Natural killer cell (primary cell): ENCODE measurements at places on chromosomes 2 and 18.

DNA sequence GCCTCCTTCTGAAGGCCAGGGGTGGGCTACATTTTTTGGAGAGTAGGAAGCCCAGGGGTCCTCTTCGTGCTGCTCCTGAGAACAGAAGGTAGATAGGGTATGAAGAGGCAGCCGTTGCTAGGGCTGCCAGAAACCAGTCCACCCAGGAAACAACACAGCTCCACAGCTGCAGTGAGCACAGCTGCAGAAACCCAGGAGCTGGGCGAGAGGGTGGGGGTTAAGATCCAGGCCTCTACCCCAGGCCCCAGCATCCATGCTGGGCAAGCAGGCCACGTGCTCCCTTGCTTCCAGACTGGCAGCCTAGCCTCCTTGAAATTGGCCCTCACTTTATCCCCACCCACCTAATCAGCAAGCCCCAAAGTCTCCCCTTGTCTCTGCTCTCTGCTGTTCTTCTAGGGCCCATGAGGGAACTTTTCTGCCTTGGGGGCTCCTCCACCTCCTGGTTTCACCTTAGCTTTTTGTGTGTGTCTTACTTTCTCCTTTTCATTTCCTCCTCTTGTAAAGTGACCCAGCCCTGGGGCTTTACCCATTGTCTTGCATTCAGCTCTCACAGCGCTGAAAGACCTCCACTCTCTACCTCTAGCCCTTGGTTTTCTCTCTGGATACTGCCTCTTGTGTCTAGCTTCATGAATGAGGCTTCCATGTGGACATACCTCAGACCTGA, 30.7 kb downstream of the STON1 start:
- no peak for DNase-seq

DNA sequence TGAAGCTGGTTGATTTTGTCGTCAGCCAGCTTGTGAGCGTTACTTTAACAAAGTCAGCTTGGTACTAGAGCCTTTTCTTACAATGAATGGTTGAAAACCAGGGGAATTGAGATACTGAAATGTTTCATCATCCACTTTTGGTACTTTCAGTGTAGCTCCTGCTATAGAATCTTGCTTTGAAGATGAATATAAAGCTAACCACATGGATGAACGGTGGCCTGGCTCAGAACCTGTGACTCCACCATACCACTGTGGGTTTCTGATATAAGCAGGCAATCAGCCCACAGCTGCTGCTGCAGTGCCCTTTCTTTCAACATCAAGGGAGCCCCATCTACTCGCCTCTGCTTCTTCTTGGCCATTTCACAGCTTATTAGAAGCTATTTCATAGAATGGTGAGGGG, 53.2 kb upstream of the GPR45 start:
- DNase-seq: no peak

GRCh38 chr18:36025025-36025424, 42.3 kb downstream of the RPRD1A start:
- no peak for DNase-seq

GRCh38 chr2:221883976-221884375, 311.9 kb upstream of the EPHA4 start:
- DNase-seq: no peak

GRCh38 chr2:205769495-205769850, 87.2 kb downstream of the NRP2 start:
- DNase-seq: no peak

GRCh38 chr2:112846031-112846430, 9.5 kb upstream of the IL1B start:
- DNase-seq: no peak

- no peak for DNase-seq
Observed at GRCh38 chr2:75074228-75074627, 115.8 kb downstream of the POLE4 start.

GRCh38 chr2:181847198-181847556, 44.4 kb upstream of the ITPRID2 start:
- no peak for DNase-seq

DNA sequence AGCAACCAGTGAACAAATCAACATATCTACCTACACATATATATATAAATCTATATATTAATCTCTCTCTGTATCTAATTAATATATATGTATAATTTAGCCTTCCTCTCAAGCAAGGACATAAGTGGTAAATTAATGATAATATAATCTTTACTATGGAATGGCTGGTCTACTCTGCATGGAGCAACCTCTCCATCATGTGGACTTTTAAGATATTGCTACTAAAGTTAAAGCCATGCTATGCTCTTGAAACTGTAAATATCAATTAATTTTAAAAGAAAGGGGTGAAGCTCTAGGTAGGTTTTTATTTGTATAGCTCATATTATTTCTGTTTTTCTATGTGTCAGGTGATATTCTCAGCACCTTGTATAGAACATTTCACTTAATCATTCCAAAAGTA, 147.0 kb downstream of the PPP1R1C start:
- DNase-seq: no peak

DNA sequence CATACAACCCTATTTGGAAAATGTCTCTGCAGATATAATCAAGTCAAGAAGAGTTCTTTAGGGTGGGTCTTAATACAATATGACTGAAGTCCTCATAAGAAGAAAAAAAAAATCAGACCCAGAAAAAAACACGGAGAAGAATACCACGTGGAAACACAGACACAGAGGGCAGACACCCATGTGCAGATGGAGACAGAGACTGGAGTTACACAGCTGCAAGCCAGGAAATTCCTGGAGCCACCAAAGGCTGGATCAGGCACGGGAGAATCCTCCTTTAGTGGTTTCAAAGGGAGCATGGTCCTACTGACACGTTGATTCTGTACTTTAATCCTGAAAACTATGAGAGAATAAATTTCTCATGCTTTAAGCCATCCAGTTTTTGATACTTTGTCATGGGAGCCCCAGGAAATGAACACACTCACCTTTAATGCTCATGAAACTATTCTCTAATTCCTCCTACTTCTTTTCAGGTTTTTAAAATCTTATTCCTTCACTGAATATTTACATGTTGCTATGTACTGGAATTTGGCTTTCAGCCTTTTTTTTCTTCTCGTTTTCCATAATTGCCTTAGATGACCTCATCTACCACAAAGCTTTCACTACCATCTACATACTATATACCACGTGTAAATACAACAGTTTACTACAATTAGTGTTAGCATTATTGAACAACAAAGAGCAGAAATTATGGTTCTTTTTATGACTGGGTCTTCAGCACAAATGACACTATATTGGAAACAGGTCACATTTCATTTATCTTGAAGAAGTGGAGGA, 529.1 kb downstream of the IRS1 start:
- no peak for DNase-seq

DNA sequence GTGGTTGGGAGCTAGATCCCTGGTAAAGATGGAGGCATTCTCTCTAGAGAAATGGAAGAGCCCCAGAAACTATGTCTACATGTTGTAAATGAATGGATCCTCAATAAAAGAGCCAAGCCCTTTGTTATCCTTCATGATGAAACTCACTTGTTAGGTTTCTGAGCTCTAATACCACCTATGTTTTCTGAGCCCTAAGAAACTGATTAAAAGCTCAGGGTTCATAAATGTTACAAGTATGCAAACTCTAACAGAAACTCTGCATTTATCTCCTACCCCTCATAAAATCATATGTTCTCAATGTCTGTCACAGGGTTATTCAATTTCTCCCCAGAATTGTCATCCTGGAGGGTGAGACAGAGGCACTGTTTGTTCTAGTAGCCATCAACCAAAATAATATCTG, 18.0 kb upstream of the HNMT start:
- DNase-seq: no peak
